Ureter (tissue), 1 donor: ENCODE measurements at places on chromosomes 2 and 18. TPM values are rescaled to one million over a fixed set of nuclear protein-coding genes. Genes with fewer than 3 reads are reported as not detected.

SERPINB12 gene
- total RNA-seq = not detected

FNDC4 gene
- total RNA-seq = 3.7 TPM

NPAS2 gene
- 102 TPM for total RNA-seq

PAX8 gene
- total RNA-seq = 160 TPM

STEAP3 gene
- total RNA-seq = 40.7 TPM

CPLX4 gene
- total RNA-seq = not detected

POMC gene
- total RNA-seq = 0.68 TPM

DCC gene
- 4.4 TPM for total RNA-seq

COL4A3 gene
- total RNA-seq = 23.3 TPM

KLHL29 gene
- total RNA-seq = 16.8 TPM

CCT4 gene
- total RNA-seq = 122 TPM

DNA sequence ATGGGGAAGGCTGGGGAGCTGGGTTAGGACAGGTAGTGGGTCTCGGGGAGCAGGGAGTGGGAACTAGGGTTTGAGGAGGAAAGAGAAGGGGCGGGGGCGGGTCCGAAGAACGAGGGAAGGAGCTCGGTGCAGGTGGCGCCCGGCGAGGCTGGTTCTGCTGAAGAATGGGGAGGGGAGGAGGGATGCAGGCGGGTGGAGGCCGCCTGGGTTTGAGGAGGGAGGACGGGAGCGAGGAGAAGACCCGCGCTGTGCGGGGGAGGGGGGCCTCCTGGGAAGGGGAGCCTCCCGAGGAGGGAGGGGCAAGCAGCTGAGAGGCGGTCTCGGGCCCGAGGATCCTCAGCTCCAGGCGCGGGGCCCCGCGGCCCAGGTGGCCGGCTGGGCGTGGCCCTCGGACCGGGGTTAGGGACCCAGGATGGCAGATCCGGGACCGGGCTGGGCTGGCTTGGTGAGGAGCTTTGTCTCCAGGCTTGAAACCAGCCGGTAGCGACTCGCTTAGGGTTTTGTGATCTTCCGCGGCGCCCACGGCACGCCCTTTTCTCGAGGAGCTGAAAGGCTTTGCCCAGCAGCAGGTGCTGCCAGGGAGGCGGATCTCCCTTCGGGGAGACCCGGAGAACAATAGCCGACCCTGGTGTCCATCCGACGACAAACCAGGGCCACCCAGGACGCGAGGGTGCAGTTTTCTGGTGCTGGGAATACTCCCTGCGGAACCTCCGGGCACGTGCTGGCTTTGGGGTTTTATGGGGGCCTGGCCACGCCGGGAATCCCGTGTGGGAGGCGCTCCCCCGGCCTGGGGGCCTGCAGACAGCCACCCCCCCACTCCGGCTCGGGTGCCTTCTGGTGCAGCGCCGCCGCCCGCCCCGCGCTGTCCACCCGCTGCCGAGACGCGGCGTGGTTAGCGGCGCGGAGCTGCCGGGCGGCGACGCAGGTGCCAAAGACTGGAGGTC, 1.4 kb downstream of the DPYSL5 start:
- no peak for DNase-seq

DNA sequence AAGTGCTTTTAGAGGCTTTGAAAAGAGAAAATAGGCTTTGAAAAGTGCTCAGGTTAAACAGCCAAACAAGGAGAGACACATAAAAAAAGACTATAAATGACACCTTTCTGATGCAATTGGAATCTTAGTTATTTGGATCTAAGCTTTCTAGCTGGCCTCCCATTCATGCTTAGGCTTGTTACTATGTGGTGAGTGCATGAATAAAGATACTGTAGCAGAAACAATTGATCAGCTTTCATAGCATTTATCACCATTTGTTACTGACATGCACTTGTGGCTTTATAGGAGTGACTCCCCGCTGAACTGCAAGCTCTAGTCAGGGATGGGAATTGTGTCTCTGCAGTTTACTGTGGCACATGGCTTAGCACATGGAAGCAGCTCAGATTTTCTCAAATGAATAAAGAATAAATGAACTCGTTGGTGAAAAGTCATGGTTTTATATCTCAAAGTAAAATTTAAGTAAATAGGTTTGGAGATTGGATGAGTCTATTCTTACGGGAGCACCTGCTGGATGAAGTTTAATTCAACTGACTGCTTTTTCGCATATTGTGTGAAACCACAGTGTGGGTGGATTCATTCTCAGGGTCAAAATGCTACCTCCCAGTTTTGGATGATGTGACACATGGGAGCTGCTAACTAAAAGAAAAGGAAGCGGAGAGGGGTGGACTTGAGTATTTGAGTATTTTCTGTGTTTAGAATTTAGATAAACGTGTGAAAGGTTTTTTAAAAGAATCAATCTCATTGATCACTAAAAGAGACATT, 91.1 kb upstream of the NOL4 start:
- DNase-seq = no peak

- no peak for DNase-seq
Measured at GRCh38 chr2:169933124-169933711, 106.0 kb downstream of the UBR3 start.

DNA sequence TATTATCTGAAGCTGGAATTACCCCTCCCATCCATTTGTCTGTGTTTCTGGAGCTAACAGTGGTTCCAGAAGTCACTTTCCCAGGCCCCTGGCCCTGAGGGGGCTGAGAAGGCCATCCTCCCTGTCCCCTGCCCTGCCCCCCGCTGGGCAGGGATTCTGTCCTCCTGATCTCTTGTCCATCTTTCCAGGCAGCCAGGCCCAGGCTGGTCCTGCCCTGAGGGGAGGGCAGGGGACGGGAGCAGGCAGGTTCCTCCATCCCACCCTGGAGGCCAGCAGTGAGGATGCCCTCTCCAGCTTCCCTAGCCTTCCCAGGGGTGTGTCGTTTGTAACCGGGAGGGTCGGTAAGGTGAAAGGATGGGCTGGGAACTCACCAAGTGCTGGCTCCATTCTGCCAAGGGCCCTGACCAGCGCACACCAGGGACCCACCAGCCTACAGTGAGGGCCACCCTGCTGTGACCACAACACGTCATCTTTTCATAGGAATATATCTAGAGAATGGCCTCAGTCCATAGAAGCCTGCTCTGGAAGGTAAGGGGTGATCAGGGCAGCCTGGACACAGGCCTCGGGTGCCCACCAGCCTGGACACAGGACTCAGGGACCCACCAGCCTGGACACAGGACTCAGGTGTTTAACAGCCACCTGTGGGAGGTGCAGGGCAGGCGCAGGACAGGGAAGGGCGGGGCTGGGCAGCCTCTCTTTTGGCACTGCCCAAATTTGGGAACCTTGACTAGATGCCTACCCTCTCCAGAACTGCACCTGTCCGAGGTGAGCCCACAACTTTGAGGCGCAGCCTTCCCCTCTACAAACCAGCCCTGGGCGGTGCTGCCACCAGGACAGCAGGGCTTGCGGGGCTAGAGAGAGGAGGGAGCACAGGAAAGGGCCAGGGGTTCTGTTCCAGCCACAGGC, 35.8 kb upstream of the GPC1 start:
- DNase-seq = peak; percentile 29

- DNase-seq = no peak
Measured at GRCh38 chr2:226932443-226932842, 96.6 kb downstream of the RHBDD1 start.

DNA sequence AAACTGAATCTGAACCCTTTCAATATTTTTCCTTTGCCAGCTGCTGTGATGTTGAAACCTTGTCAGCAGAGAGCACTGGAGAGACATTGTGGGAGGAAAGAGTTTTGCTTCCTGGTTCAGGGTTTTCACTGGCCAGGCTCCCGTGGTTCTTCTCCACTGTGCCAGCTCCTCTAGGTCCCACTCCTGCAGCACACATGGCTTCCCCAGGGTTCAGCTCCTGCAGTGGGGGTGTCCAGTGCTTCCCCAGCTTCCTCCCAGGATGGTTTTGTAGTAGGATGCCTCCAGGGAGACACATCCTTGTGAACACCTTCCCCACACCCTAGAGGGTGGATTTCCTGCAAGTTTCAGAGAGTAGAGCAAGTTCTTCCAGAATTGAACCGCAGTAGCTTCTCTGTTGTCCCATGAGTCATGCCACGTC, 24.0 kb upstream of the SULT1C3 start:
- DNase-seq = peak; percentile 52

GRCh38 chr2:191115804-191116203, 35.0 kb downstream of the STAT4 start:
- no peak for DNase-seq

GRCh38 chr2:168545439-168546082, 89.5 kb downstream of the CERS6 start:
- peak; percentile 70 for DNase-seq

- DNase-seq = no peak
Measured at GRCh38 chr2:16123421-16123820, 183.1 kb downstream of the MYCN start.

GRCh38 chr2:105671156-105671555, 73.6 kb upstream of the NCK2 start:
- no peak for DNase-seq

- no peak for DNase-seq
Measured at GRCh38 chr2:48364100-48364499, 165.9 kb upstream of the STON1 start.

DNA sequence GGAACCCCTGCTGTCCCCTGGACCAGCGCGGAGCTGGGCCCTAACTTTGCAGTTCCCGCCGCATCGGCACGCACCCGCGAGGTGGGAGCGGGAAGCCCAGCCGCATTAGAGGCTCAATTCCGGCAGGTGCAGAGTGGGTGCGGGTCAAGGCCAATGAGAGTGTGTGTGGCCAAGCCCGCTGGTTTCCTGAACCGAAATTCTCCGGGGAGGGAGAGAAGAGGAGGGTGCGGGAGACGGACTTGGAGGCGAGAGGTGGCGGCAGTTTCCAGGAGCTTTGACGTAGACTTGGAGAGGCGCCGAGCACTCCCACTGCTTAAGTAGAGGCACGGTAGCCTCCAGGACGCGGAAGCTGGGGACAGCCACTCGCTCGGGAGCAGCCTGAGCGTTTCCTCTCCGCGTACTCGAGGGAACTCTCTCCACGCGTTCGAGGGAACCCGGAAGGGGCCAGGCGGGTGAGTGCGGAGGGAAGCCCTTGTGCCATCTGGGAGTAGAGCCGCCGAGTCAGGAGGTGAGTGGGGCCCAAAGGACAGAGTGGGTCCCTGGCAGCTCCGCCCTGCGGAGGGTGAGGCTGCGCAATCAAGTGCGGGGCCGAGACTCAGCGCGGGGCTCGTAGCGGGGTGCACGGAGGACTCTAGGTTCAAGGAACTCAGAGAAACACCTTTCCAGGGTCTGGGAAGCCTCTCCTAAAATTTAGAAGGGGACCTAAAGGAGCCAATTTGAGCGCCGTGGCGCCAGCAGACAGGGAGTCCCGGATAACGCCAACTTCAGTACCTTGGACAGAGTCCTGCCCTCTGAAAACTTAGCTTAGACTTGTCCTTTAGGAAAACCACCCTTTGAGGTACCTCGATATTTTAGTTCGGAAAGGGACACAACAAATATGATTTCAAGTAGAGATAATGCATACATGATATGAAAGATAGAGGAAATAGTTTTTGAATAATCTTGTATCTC, at the start of gene FAM237A:
FAM237A (plus strand) TSS at position 413 of the 951 bp plus-strand sequence. CDS start 1,750 bp downstream, outside the sequence.
- no peak for DNase-seq

- DNase-seq = no peak
Measured at GRCh38 chr2:169891593-169892298, 64.5 kb downstream of the UBR3 start.

DNA sequence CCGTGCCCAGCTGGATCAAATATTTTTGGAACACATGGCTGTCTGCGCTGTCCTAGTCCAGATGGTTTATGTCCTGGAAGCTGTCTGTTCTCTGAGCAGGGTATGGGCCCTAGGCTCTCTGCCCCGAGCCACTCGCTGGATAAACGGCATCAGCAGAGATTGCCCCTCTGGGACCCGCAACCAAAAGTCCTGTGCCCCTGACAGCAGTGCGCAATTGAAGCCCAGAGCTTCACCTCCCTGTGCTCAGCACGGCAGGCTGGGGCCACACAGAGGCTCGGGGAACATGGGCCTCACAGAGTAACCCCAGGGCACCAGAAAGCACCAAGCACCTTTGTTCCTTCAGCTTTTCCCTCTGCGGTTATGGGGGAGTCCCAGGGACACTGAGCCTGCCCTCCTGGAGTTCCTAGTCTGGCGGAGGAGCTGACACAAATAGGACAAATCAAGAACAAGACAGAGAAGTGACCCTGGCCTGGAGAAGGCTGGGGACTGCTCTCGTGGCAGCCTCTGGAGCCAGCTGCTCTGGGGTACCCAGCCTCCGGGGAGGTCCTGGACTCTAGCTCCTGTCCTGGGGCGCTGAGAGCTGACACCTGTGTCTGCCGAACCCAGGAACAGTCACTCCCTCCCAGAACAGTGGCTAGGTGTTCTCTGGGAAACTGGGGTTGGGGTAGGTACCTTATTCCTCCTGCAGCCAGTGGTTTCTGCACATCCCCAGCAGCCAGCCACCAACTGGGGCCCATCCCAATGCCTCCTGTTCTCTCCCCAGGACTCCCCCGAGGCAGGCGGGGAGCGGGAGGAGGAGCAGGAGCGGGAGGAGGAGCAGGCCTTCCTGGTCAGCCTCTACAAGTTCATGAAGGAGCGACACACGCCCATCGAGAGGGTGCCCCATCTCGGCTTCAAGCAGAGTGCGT, 12.3 kb downstream of the ARID5A start:
- DNase-seq = no peak

- DNase-seq = no peak
Measured at GRCh38 chr2:236246711-236247246, 17.4 kb downstream of the ASB18 start.

GRCh38 chr2:65158557-65158956, 28.7 kb upstream of the RAB1A start:
- DNase-seq = no peak

- no peak for DNase-seq
Measured at GRCh38 chr2:221085341-221085900, 486.7 kb downstream of the EPHA4 start.

DNA sequence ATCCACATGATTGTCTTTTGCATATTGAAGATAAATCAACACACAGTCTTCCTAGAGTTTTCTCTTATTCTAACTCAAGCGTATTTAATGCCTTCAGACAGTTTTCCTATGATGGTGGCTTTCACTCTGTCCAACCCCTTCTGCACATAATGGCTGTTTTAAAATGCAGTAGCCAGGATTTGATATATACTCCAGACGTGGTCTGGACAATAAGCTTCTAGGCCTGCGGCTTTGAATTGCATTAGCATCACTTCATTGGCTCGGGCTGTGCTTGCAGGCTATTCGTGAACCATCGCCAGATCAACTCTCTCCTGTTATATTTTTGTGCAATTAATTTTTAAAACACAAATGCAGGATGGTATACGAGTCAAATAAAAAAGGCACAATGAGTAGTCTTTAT, 235.3 kb downstream of the BCL2 start:
- no peak for DNase-seq

GRCh38 chr2:28707592-28707991, 44.0 kb upstream of the PPP1CB start:
- no peak for DNase-seq

GRCh38 chr2:205665791-205666190, 16.5 kb upstream of the NRP2 start:
- DNase-seq = no peak

- no peak for DNase-seq
Measured at GRCh38 chr2:100390001-100390940, 27.2 kb downstream of the CHST10 start.

- DNase-seq = no peak
Measured at GRCh38 chr2:121562269-121563176, 31.8 kb downstream of the RNU4ATAC start.

GRCh38 chr2:55163274-55163721, 68.8 kb downstream of the CLHC1 start:
- DNase-seq = no peak

GRCh38 chr2:18552351-18553077, 7.9 kb downstream of the RDH14 start:
- DNase-seq = no peak
